ENCODE measurements at places on chromosomes 4 and X. TPM values are rescaled to one million over a fixed set of nuclear protein-coding genes. Genes with fewer than 3 reads are reported as not detected.

The BEX1 gene
- 40.2 TPM for total RNA-seq

The GYG2 gene
- 2.2 TPM for total RNA-seq

The PAGE1 gene
- not detected for total RNA-seq

The ZFX gene
- 17.6 TPM for total RNA-seq

The NCAPG gene
- total RNA-seq: 6.2 TPM

The MAP7D2 gene
- total RNA-seq: 2.0 TPM

The TCEANC gene
- 4.1 TPM for total RNA-seq

The GPR34 gene
- not detected for total RNA-seq

The MSANTD1 gene
- total RNA-seq: 0.50 TPM

The LEF1 gene
- 9.1 TPM for total RNA-seq

The IQCM gene
- not detected for total RNA-seq

The NELFA gene
- 31.2 TPM for total RNA-seq

The RAB39B gene
- total RNA-seq: 5.4 TPM

- DNase-seq: no peak
Observed at GRCh38 chr4:25922812-25923369, 8.9 kb downstream of the SMIM20 start.

DNA sequence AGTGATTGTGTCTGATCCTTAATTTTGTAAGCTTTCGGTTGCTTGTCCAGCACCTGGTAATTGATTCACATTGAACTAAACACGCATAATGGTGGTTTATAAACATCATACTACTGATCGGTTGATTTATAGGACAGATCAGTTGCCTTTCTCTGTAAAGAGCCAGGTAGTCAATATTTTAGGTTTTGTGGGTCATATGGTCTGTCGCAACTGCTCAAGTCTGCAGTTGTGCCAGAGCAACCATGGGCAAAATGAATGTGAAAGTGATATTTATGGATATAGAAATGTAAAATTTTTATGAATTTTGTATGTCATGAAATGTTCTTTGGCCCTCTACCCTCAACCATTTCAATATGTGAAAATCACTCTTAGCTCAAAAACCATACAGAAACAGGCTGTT, 8.9 kb downstream of the JADE1 start:
- DNase-seq: no peak

DNA sequence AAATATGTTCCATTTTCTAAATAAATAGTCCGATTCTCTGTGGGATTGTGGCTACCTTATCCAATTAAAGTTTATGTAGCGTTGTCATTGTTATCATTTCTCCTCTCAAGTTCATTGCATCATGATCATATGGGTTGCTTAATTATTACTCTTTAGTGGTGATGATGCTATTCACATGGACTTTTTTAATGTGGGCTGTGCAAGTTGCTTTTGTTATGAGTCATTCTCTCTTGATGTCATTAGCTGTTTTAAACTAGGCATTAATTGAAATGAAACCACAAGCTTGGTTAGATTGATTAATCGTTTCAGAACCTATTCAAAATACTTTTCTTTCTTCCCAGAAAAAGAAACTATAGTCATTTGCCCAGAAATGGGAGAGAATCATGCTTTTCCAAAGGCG, 38.2 kb downstream of the NHS start:
- peak; percentile 78 for DNase-seq

DNA sequence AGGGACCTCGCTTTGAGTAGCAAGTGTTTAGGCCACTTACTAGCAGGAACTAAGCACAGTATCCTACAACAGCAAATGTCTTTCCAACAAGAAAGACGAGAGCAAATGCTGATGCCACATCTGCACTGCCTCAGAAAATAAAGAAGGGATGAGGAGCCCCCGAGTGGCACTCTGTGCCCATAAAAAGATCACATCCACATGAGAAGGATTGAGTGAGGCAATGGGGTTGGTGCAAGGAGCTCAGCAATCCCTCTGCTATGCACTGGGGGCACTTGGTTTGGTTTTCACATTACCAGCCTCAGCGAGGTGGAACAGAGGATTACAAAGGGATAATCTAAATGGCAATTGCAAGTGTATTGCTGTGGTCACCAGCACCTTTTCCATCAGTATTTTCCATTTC, 252.8 kb upstream of the SLC7A11 start:
- DNase-seq: no peak

DNA sequence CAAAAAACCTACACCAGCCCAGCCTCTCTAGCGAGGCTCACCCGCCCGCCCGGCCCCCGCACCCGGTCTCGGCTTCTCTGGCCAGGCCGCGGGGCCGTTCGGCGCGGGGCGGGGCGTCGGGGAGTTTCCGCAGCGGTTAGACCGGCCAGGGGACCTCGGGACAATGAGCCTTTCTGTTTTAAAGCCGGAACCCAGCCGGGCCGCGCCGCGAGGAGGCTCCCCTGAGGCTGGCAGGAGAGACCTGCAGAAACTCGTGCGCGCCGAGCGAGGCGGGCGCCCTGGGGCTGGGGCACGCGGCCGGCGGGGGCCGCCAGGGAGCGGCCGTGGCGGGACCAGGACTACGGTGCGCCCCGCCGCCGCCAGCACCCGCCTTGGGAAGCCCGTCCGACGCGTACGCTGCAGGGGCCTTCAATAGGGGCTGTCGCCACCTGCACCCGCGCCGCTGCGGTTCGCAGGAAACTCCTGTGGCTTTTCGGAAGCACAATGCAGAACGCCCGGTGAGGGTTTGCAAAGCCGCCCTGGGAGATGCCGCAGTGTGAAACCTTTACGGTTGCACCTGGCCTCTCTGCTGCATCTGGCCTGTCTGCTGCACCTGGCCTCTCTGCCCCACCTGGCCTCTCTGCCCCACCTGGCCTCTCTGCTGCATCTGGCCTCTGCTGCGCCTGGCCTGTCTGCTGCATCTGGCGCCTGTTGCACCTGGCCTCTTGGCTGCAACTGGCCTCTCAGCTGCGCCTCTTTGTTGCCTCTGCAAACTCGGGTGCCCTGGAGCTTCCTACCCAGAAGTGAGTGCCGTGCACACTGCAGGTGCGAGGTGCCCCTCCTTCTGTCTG, 63.9 kb downstream of the TRAPPC11 start:
- no peak for DNase-seq

DNA sequence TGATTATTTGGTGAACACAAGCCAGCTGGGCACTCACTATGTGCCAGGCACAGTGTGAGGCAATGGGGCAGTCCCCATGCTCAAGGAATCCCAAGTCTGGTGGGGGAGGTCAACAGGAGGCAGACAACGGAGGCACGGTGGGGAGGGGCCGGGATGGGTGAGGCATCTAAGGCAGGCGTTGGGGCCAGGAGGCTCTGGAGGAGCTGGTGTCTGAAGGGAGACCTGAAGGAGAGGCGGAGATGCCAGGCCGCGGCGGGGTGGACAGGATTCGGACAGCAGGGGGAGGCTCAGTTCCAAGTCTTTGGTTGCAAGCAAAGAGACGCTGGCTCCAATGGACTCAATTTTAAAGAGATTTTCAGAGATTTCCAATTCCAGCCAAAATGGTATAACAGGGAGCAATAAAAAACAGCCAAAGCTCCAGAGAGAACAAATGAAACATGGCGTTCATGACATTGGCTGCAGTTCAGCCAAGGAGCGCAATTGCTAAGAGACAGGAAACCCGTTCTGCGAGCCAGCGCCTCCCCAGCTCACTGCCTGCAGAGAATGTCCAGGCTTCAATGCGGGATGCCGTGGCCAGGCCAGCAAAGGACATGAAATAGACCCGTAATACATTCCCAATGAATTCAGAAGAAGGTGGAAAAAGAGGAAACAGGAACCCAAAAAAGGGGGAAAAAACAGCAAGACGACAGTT, 105.2 kb upstream of the LRPAP1 start:
- DNase-seq: no peak

DNA sequence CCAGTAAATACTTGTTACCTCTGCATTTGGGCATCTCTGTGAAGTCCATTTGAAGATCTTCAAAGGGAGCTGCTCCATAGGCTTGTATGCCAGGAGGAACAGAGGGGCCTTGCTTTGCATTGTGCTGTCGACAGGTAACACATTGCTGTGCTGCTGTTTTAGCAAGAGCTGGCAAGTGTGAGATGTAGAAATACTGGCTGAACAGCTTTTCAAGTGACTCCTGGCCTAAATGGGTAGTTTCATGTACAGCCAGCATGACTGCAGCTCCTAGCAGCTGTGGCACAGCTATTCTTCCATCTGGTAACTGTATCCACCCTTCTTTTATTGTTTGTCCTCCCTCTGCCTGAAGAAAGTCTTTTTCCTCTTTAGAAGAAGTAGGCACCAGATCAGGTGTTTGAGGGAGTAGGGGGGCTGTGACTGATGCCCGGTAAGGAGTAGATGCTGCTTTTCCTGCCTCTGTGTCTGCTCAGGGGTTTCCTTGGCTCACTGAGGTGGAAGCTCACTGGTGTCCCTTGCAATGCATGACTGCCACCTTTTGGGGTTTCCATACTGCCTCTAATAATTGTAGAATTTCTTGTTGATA, 965.3 kb downstream of the CCSER1 start:
- no peak for DNase-seq

DNA sequence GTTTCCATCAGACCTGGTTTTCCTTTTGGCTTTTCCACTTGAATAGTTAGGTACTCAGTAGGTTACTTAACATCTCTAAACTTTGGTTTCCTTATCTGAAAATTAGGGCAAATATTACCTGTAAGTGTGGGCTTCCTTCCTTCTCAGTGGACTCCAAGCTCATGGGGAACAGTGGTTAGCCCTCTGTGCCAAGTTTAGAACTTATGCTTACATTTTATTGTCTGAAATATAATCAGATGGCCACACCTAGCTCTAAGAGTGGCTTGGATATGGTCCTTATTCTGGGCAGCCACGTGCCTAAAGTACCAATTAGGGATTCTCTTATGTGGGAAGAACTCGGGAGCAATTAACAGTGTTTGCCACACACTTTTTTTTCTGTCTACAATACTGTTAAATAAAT, 133.9 kb downstream of the UCHL1 start:
- no peak for DNase-seq

GRCh38 chr4:3136454-3136853, 62.0 kb downstream of the HTT start:
- DNase-seq: no peak

DNA sequence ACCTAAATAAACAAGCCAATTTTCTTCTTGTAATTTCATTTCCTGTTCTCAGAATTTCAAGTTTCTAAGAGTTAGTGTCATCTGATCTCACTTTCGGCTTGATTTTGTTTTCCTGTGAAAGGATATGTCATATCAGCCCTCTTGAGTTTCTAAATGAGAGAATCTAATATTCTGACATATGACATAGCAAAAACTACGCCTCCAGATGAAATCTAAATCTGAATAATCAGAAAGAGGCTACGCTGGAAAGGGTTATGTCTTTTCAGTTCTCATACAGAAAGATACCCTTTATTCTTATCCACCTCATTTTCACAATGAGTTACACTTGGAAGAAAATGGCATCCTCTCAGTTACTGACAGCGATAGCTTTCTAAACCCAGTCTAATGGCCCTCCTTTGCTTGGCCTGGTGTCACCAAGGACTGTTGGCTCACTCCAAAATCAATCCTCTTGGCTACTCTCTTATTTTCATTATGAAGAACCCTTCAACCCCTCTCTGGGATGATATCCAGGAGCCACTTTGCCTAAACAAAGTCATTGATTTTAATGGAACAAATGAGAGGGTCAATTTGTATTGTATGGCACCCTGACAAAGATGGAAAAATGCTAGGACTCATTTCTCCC, 65.6 kb downstream of the ASB9 start:
- no peak for DNase-seq

- DNase-seq: no peak
Observed at GRCh38 chr4:3521621-3522325, 10.4 kb downstream of the LRPAP1 start.

- DNase-seq: no peak
Observed at GRCh38 chr4:1290165-1290977, 680 bp downstream of the MAEA start.

GRCh38 chrX:34656467-34656841, 631 bp downstream of the TMEM47 start:
- DNase-seq: no peak

DNA sequence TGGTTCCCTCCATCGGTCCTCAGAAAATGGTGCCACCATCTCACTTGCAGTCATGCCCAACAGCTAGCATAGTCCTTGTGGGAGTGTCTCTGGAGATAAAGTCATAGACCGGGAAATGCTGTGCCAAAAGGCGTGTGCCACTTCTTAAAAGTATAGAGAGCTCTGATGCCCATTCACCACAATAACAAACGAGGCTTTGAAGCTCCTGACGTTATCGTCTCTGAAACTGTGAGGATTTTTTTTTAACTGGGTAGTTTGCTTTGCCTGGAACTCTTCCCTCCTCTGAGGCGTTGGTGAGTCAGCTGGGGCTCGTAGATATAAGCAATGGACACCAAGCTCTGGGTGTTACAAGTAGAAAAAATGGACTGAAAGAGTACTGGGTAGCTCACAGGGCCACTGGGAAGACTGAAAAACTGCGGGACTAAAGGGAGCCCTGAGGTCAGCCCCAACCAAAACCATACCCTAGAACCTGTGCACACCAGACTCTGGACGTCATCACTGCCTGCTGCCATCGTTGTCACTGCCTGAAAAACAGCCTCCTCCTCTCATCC, 89.4 kb upstream of the TRIM2 start:
- no peak for DNase-seq

DNA sequence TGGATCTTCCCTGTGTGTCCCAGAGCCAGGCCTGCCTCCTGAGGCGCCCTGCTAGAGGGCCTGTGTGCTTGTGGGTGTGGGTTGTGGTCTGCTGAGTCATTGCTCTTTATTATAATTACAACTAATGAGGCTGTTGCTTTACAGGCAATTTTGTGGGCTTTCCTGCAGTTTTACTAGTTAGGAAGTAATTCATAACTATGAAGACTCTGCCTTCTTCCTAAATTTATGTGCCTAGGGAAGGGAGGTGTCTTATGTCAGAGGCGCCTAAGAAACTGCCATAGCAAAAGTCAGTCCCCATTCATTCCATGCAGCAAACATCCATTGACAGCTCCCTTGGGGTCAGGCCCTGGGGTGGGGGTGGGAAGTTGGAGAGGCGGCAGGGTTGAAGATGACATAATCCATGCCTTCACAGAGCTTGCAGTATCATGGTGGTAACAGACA, 359.2 kb downstream of the IDS start:
- no peak for DNase-seq

- DNase-seq: no peak
Observed at GRCh38 chr4:53348046-53348445, 17.8 kb downstream of the SCFD2 start.

- DNase-seq: no peak
Observed at GRCh38 chr4:92059615-92060014, 244.2 kb upstream of the GRID2 start.

GRCh38 chr4:154778264-154778663, 2.8 kb upstream of the RBM46 start:
- DNase-seq: no peak

DNA sequence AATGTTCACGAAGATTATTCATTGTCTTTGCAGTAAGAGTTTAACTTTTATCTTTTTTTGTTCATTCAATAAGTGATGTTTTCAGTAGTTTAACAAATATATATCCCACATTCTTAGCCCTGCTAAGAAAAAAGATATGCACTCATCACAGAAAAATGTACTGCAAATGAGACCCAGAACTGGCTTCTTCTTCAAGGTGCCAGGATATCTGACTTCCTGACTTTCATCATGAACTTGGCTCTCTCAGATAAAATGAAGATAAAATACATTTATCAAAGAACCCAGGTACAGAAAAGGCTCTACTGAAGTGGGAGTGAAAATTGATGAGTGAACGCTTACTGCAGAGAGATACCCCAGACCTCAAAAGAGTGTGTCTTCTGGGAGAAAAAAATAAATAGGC, 177.8 kb upstream of the DKK2 start:
- DNase-seq: no peak

Data from kidney epithelial cell (primary cell).